ENCODE measurements at places on chromosomes 5 and 9. TPM values are rescaled to one million over a fixed set of nuclear protein-coding genes. Genes with fewer than 3 reads are reported as not detected.

DNA sequence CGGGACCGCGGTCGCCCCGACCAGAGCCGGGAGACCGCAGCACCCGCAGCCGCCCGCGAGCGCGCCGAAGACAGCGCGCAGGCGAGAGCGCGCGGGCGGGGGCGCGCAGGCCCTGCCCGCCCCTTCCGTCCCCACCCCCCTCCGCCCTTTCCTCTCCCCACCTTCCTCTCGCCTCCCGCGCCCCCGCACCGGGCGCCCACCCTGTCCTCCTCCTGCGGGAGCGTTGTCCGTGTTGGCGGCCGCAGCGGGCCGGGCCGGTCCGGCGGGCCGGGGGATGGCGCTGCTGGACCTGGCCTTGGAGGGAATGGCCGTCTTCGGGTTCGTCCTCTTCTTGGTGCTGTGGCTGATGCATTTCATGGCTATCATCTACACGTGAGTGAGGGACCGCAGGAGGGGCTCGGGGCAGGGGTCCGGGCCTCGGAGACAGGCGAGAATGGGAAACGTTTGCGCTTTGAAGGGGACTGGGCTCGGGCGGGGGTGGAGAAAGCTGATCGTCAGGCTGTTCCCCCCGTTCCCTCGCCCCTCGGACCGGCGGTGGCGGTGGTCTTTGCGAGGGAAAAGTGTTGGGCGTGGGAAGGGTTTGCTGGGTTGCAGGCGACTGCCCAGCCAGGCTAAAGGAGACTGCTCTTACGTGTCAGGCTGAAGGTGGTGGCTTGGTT lies 457 bp downstream of the UGCG start:
- no peaks in the 10 kb centered on the region for H3K36me3 ChIP-seq
- no peaks in the 10 kb centered on the region for H3K4me1 ChIP-seq
- H3K27me3 ChIP-seq, result no peaks in the 10 kb centered on the region
- no peak for DNase-seq

The ECM2 gene
- 18.5 TPM for total RNA-seq

The SGCD gene
- 85.1 TPM for total RNA-seq

The PCDHGC3 gene
- 24.1 TPM for total RNA-seq

DNA sequence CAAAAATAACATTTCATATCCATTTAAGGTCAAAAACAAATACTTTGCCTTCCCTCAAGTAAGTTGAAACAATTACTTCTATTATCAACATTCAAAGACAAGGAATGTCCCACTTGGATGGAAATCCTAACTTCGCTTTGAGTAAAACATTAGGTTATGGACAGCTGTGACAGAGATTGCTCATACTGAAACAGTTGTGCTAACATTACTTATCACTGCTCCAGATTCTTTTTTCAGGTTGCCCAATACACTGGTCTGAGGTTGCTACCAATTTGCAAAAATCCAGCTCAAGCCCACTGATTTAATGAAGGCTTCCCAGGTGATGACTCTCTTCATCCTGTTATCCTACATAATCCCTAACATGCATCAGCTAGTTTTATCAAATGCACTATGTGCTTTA lies 98.3 kb downstream of the UBAP2 start:
- no peak for DNase-seq
- no peak overlapping the region for H3K27ac ChIP-seq
- no peaks in the 10 kb centered on the region for H3K4me1 ChIP-seq
- no peak overlapping the region for H3K4me3 ChIP-seq
- H3K27me3 ChIP-seq, result no peaks in the 10 kb centered on the region

The SLC25A48 gene
- not detected for total RNA-seq

- H3K27me3 ChIP-seq, result no peaks in the 10 kb centered on the region
- H3K36me3 ChIP-seq, result no peaks in the 10 kb centered on the region
- no peaks in the 10 kb centered on the region for H3K4me1 ChIP-seq
- no peak for DNase-seq
- no peak overlapping the region for H3K27ac ChIP-seq
These were observed 21.1 kb downstream of the RGS7BP start for GRCh38 chr5:64526734-64527439.

The TMEM174 gene
- not detected for total RNA-seq

- no peaks in the 10 kb centered on the region for H3K27me3 ChIP-seq
- no peak overlapping the region for H3K4me3 ChIP-seq
- peaks cover 29% of the 10 kb centered on the region for H3K36me3 ChIP-seq
These were observed 10.0 kb downstream of the CRAT start for GRCh38 chr9:129100383-129101169.

DNA sequence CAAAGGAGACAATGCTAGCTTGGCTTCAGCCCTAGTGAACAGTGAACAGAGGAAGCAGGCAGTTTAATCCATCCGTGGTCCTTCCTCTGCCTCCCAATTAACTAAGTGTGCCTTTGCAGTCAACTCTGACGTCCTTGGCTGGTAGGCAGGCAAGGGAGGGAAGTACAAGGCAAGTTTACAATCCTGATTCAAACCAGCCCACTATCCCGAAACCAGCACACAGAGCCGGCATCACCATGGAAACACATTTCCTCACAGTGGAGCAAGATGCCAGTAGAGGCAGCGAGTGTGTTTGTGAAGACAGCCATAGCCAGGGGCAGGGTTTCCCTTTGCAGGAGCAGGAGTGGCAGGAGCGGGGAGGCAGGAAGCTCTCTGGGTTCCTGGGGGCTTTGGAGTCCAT lies 73.9 kb downstream of the GOLPH3 start:
- H3K27me3 ChIP-seq, result no peaks in the 10 kb centered on the region
- H3K4me3 ChIP-seq, result no peak overlapping the region
- H3K4me1 ChIP-seq, result peaks cover 23% of the 10 kb centered on the region
- H3K36me3 ChIP-seq, result peaks cover 70% of the 10 kb centered on the region
- DNase-seq, result no peak

The IARS1 gene
- 40.1 TPM for total RNA-seq

GRCh38 chr5:137248527-137248926 lies 250.6 kb downstream of the SPOCK1 start:
- no peak overlapping the region for H3K27ac ChIP-seq
- H3K36me3 ChIP-seq, result no peaks in the 10 kb centered on the region
- no peak for DNase-seq
- H3K4me1 ChIP-seq, result peaks cover 27% of the 10 kb centered on the region
- no peak overlapping the region for H3K4me3 ChIP-seq
- no peaks in the 10 kb centered on the region for H3K27me3 ChIP-seq

The PLPPR1 gene
- total RNA-seq, result not detected

GRCh38 chr5:71914281-71914680 lies 193.0 kb upstream of the MAP1B start:
- no peak overlapping the region for H3K27ac ChIP-seq
- no peak overlapping the region for H3K4me3 ChIP-seq
- H3K36me3 ChIP-seq, result no peaks in the 10 kb centered on the region

- H3K4me1 ChIP-seq, result peaks cover 14% of the 10 kb centered on the region
- H3K4me3 ChIP-seq, result no peak overlapping the region
- no peak for DNase-seq
These were observed 32.2 kb downstream of the STXBP1 start for GRCh38 chr9:127644146-127644827.

DNA sequence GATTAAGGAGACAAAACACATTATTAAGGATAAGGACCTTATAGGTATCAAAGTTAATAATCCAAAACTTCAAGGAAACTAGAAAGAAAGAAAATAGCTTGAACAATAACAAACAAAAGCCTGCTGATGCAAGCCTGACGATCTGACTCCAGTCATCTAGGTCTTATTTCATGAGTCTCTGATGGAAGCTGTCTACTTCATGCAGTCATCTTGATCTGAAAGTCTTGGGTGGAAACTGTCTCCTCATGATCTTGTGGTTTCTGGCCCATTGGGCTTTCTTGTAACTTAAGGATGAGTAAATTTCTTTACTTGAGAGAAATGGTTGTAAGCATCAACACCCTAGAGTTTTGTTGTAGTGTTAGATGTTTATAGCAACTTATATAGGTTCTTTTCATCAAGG lies 20.6 kb upstream of the PSIP1 start:
- no peaks in the 10 kb centered on the region for H3K4me1 ChIP-seq
- H3K4me3 ChIP-seq, result no peak overlapping the region
- no peaks in the 10 kb centered on the region for H3K27me3 ChIP-seq
- H3K27ac ChIP-seq, result no peak overlapping the region

GRCh38 chr5:108255468-108255867 lies 126.4 kb downstream of the FBXL17 start:
- H3K36me3 ChIP-seq, result no peaks in the 10 kb centered on the region
- no peaks in the 10 kb centered on the region for H3K4me1 ChIP-seq
- no peak for DNase-seq
- no peak overlapping the region for H3K27ac ChIP-seq
- H3K4me3 ChIP-seq, result no peak overlapping the region

The CTNNA1 gene
- 247 TPM for total RNA-seq

GRCh38 chr9:125746774-125747052 lies 460 bp upstream of the PBX3 start:
- no peak for DNase-seq
- no peaks in the 10 kb centered on the region for H3K36me3 ChIP-seq
- H3K4me3 ChIP-seq, result peak overlapping the region; percentile 86
- peak overlapping the region; percentile 77 for H3K27ac ChIP-seq

DNA sequence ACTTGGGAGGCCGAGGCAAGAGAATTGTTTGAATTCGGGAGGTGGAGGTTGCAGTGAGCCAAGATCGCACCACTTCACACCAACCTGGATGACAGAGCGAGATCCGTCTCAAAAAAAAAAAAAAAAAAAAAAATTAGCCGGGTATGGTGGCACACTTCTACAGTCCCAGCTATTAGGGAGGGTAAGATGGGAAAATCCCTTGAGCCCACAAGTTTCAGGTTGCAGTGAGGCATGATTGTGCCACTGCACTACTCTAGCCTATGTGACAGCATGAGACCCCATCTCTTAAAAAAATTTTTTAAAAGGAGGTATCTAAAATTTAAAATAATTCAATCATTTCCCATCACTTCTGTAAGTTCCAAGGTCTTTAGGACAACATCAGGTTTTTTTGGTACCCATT lies 26.0 kb downstream of the PSIP1 start:
- no peaks in the 10 kb centered on the region for H3K27me3 ChIP-seq
- DNase-seq, result no peak
- H3K4me1 ChIP-seq, result no peaks in the 10 kb centered on the region
- H3K4me3 ChIP-seq, result no peak overlapping the region

The FGF10 gene
- total RNA-seq, result 0.19 TPM

- no peaks in the 10 kb centered on the region for H3K27me3 ChIP-seq
- H3K4me1 ChIP-seq, result no peaks in the 10 kb centered on the region
- H3K27ac ChIP-seq, result no peak overlapping the region
- no peaks in the 10 kb centered on the region for H3K36me3 ChIP-seq
- no peak overlapping the region for H3K4me3 ChIP-seq
These were observed 916.6 kb downstream of the DNAH5 start for GRCh38 chr5:13027874-13028273.

DNA sequence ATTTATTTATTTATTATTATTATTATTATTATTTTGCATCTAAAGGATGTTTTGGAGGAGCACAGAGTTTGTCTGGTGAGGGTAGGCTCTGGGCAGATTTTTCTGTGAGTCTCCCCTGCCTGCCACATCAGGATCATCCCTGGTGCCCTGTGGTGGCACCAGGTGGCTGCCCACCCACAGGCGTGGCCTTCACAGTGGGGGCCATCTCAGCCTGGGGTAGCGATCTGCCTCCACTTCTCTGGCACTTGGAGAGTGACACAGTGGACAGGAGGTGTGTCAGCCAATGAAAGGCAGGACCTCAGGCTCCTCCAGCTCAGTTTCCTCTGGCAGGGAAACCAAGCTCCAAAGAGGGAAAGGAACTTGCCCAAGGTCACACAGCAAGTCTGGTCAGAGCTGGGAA lies 30.0 kb downstream of the SLC6A7 start:
- no peaks in the 10 kb centered on the region for H3K27me3 ChIP-seq
- no peak overlapping the region for H3K4me3 ChIP-seq
- no peaks in the 10 kb centered on the region for H3K36me3 ChIP-seq
- H3K4me1 ChIP-seq, result peaks cover 18% of the 10 kb centered on the region
- no peak for DNase-seq

- no peak for DNase-seq
- H3K27ac ChIP-seq, result no peak overlapping the region
- H3K4me3 ChIP-seq, result no peak overlapping the region
- no peaks in the 10 kb centered on the region for H3K27me3 ChIP-seq
These were observed 6.6 kb downstream of the MYMK start for GRCh38 chr9:133518200-133518599.

- H3K36me3 ChIP-seq, result no peaks in the 10 kb centered on the region
- H3K27ac ChIP-seq, result peak overlapping the region; percentile 97
- peaks cover 51% of the 10 kb centered on the region for H3K4me1 ChIP-seq
- H3K4me3 ChIP-seq, result peak overlapping the region; percentile 82
These were observed 841 bp upstream of the NINJ1 start for GRCh38 chr9:93134740-93135444.

DNA sequence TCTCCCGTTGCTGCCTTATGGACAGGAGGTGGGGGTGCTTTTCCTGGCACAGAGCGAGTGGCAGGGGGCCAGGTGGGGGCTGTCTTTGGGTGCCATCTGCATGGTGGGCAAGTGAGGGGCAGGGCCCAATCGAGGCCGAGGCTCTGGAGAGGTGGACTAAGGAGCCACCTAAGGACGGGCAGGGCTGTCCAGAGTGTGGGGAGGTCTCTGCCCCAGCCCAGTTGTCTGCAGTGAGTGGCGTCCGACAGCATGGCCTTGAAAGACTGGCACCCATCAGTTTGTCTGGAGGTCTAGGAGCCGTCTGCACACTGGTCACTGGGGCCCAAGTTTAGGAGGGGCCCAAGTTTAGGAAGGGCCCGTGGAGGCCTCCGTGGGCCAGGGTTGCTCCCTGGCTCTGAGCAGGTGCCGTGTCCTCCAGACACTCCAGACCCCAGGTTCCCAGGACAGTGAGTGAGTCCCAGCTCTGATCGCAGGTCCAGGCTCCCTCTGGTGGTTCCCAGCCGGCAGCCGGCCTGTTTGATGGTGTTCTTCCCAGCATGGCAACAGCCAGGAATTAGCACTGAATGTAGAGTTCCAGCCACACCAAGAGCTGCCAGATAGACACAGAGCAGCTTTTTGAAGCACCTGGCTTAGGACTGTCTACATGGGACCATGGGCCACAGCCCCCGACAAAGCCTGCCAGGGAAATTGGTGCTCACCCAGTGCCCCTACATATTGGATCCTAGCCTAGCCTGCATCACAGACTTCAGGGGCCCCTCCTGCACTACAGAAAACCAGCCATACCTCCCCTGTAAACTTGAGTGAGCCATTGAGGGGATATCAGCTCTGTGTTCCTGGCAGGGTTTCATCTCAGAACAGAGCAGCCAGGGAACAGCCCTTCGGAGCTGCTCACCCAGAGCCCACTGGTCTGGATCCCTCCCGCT lies 120.9 kb downstream of the WNK2 start:
- no peak overlapping the region for H3K4me3 ChIP-seq
- H3K27ac ChIP-seq, result peak overlapping the region; percentile 21
- no peaks in the 10 kb centered on the region for H3K36me3 ChIP-seq
- no peaks in the 10 kb centered on the region for H3K27me3 ChIP-seq
- DNase-seq, result peak; percentile 60

DNA sequence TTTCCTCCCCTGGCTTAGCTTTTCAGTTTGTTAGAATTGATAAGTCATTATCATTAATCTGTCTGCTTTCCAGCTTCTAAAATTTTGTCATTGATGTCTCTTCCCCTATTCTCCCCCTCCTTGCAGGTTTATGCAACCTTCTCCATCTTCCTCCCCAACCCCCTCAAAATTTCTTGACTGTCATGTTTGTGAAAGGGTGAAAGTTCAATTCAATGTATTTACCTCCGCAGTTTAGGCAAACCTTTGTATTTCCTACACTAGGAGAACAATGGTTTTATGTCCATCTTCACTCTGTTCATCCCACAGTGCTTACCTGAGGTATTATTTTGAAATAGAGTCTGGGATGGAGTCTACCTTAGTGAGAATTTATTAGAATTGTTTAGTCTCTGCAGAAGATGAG lies 117.9 kb downstream of the ALDH1A1 start:
- no peak for DNase-seq
- no peak overlapping the region for H3K27ac ChIP-seq
- H3K36me3 ChIP-seq, result no peaks in the 10 kb centered on the region

The CLIC3 gene
- total RNA-seq, result 11.8 TPM

Measured in right atrium auricular region (tissue), 2 donors.